ENCODE measurements at places on chromosomes 11 and 22.

GRCh38 chr11:32390712-32391111 is 44.6 kb downstream of the WT1 start:
- DNase-seq = no peak

- DNase-seq = no peak
Measured at GRCh38 chr11:43712676-43713075, 32.1 kb downstream of the HSD17B12 start.

GRCh38 chr11:119476666-119477331 is 53.8 kb upstream of the THY1 start:
- no peak for DNase-seq

GRCh38 chr11:79510960-79511359 is 70.1 kb upstream of the TENM4 start:
- DNase-seq = no peak

DNA sequence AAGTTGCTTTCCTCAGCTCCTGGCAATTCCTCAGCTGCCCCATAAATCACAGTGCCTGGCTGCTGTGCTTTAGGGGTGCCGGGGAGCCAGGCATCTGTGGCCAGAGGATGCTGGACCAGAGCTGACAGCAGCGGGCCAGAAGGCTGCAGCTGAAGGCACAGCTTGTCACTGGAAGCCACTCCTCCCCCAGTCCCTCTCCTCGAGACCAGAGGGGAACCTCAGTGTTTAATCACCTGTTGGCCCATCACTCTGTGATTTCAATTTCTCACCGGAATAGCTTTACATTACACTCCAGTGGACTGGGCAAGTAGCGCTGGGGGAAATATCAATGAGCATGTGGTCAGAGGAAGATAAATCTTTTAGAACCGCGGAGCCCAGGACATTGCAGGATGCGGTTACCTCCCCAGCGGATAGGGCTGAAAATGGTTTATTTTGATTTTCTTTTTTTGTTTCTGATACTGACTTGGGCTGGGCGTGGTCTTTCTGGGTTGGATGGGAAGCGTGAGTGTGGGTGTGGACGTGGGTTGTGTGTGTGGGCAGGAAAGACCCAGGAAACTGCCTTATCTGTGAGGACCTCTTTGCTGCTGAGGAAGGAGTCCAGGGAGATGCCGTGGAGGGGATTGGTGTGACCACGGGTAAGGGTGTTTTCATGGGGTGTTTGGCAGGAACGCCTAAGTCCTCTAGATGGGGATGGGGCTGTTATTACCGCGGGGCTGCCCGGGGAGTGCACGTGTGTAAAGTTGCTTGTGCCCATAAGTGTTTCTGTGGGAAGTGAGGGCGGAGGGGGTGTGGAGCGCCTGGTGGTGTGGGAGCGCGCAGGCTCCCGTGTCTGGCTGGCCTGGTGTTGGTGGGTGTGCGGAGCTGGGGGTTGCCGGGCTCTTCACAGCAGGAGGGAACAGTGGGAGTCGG is 4.0 kb downstream of the DAGLA start:
- DNase-seq = no peak

DNA sequence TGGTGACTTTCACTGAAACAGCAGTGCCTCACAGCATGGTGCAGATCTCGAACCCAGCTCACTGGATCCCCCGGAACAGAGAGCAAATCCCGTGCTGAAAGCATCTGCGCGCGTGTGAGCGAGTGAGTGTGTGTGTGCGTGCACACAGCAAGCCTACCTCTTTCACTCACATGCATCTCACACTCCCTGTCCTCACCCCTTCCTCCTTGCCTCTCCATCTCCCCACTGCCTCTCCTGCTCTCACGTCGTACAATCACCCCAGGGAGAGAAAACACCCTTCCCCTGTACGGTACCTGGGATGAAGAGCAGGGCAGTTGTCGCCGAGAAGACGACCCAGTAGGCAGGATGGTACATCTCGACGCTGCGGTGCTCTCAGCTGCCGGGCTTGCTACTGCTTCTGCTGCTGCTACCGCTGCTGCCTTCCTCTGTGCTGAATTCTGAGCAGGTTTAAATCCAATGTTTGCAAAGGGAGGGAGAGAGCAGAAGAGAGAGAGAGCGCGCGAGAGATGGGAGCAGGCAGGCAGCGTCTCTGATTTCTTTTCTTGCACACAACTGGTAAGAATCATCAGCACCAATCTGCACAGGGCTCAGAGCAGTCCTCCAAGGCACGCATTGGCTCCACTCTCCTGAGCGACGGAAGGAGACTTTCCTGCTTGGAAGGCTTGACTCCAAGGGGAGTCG is at the start of gene OPCML:
Gene OPCML, minus strand, starts transcription at position 531 of the 681 bp plus-strand sequence.
- no peak for DNase-seq

DNA sequence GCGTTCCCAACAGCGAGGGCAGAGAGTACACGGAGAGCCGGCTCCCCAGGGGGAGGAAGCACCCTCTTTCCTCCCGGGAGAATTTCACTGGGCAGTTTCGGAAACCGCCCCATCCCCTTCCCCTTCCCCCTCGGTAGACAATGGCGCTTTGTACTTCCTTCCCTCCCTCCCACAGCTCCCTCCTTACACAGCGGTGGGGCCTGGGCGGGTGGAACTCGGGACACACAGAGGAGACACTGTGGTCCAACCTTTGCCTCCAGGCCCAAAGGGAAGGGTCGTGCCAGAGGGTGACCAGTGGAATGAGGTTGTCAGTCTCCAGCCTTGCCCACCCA is 4.3 kb downstream of the SMTN start:
- no peak for DNase-seq

DNA sequence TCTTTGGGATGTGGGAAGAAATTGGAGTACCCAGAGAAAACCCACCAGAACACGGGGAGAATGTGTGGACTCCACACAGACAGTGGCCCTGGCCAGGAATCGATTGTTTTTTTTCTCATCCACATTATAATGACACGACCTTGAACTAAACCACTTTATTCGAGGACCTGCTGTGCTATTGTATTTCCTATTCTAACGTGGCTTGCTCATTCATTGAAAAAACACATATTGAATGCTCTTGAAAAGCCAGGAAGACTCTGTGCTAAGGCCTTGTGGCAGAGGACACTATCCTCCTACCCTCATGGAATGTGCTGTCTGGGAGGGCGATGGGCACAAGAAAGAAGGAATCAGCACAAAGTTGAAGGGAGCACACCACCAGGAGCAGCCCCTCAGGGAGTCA is 9.1 kb upstream of the SREBF2 start:
- DNase-seq = no peak

GRCh38 chr11:15901054-15901453 is 455.3 kb downstream of the SOX6 start:
- no peak for DNase-seq

DNA sequence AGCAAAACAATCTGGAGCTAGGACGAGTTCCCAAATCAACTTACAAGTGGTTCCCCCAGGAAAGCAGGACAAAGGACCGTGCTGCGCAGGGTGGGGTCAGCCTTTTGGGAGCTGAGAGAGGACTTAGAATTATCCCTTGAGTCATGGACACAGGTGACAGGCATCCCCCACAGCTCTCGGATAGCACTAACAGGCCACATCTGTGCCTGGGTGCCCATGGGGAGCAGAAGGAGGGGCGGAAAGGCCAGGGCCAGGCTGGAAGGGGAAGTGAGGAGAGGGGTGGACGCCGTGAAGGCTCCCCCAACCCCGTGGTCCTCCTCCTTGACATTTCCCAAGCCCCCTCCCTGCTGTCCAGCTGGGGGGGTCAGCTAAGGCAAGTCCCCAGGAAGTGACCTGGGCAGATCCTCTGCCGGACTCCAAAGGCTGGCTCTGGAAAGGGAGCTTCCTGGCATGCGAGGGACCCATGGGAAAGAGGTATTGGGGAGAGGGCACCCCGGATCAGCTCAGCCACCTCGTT is 31.6 kb upstream of the A4GALT start:
- DNase-seq = no peak

DNA sequence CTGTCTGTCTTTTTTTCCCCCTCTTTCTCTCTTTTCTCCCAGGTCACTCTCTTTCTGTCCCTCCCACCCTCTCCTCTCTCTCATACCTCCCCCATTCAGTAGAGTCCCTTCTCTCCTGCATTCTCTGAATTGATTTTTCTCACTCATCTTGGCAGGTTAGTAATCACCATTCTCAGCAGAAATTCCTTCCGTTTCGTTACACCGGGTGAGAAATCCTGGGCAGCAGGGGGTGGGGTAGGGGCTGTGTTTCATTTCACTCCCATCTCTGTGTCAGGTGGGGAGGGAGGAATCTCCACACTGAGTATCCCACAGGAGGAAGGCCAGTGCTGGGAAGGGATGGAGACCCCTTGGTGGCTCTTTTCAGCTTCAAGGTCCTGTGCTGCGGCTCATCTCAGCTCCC is 253.5 kb downstream of the MIAT start:
- no peak for DNase-seq

DNA sequence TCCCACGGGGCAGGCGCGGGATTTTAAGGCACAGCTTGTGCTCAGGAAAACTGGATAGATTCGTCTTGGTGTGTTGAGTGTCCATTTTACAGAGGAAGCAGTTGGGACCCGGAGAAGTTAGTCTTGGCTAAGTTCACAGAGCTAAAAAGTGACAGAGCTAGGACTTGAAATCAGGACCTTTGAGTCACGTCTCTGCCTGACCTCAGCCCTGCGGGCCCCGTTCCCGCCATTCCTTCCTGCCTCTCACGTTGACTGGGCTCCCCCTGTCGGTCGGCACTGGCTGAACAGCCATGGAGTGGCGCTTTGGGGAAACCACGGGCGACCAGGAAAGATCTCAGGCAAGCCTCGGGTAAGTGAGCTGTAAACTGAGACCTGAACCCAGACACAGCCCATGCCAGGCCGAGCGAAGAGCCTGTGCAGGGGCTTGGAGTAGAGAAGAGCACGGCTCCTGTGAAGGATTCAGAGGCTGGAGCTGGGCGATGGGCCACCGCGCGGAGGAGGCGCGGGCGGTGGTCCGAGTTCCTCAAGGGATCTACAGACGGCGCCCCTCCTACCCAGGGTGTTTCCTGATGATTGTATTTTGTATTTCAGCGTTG is 54.1 kb downstream of the WNT11 start:
- DNase-seq = peak; percentile 87

DNA sequence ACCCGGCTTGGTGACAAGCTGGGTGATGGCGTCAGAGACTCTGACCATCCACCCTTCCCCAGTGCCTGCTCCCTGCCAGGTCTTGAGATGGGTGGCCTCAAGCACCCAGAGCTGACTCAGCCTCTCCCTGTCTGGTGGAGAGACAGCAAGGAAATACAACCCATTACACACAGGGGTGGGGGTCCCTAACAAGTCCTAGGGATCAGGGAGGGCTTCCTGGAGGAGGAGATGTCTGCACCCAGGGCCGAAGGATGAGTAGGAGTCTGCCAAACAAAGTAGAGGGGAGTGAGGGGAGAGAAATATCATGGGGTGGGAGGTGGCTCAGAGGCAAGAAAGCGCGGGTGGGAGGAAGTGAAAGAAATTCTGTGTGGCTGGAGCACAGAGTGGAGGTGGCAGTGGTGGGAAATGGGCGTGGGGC is 6.8 kb downstream of the MAFF start:
- no peak for DNase-seq

DNA sequence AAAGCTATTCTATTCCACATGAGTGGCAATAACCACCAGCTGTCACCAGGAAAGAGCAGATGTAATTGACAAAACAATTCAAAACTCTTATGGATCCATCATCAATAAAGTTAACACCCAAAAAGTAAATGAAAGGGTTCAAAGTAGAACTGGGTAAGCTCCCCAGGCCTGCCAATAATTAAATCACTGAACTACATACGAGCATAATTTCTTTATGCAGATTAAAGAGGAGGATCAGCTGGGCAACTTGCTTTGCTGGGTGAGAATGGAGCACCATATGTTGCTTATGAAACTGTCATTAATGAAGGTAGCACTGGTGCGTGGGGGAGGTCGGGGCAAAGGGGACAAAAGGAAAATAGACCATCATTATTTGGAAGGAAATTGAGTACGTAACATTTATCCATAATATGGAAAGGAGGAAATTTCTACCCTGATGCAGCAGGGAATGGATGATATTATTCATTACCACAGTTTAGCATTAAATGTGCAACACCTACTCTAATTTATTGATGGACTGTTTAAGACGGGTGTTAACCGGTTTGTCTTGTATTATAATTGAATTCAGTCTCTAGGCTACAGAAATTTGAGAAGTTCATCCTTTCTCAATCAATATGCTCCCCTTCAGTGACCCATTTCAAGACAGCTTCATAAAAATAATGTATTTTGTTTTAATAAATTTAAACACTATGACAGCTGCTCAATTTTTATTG is 315.9 kb downstream of the CADM1 start:
- DNase-seq = no peak

DNA sequence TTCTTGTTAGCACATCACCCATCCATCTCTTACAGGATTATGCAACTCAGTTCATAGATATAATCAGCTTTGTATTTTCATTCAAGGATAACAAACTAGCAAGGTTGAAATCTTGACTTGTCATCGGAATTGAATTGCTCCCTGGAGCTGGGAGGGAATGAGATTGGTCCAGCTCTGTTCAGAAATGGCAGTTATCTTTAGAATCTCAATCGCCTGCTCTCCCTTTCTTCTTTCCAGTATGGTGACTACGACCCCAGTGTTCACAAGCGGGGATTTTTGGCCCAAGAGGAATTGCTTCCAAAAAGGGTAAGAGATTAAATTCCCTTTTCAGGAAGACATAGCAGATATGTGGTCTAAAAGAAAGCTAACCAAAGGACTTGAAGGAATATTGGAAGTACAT is 51.0 kb downstream of the NF2 start:
- DNase-seq = no peak

GRCh38 chr22:33209930-33210784 is 152.0 kb upstream of the SYN3 start:
- peak; percentile 22 for DNase-seq

GRCh38 chr11:70498976-70499801 is 100.9 kb downstream of the CTTN start:
- no peak for DNase-seq

- no peak for DNase-seq
Measured at GRCh38 chr22:45210991-45211390, 29.7 kb downstream of the KIAA0930 start.

DNA sequence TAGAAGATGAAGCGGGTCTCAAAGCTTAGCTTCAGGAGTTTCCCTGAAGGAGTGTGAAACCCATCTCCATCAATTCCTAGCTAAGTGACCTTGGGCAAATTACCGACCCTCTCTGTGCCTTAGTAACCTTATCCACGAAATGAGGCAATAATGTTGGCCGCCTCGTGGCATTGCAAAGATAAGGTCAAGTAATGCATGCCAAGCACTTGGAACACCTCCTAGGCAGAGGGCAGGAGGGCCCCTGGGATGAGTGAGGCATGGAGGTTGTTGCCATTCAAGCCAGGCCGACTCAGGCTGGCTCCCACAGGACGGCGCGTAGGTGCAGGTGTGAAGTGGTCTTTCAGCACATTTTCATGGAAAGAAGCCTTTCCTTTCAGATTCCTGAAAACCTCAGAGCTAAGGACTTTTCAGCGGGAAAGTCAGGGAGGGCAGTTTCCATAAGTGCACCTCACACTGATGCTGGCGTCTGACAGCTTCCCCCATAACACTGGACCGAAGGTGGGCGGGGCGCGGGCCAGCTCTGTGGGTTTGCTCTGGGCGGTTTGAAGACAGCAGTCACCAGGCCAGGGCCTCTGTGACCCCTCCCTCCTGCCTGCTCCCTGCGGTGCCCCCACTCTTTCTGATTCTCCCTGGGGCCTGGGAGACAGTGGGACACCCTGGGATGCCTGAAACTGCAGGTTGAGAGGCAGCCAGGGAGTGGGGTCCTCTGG is 25.2 kb downstream of the RPS6KA4 start:
- DNase-seq = no peak

All from D721Med (cell line).